ENCODE measurements at places on chromosomes 11 and 22.

GRCh38 chr11:125519860-125520834, 24.1 kb upstream of the FEZ1 start:
- no peak for DNase-seq

- no peak for DNase-seq
Observed at GRCh38 chr11:108498816-108499408, 728 bp upstream of the POGLUT3 start.

- DNase-seq: peak; percentile 4
Observed at GRCh38 chr11:45543808-45544422, 121.5 kb downstream of the CHST1 start.

- no peak for DNase-seq
Observed at GRCh38 chr22:19578180-19579004, 54.2 kb upstream of the CLDN5 start.

- DNase-seq: no peak
Observed at GRCh38 chr11:11220786-11221185, 132.3 kb downstream of the CSNK2A3 start.
